GM12891 (cell line): ENCODE measurements at places on chromosomes 5 and 9.

DNA sequence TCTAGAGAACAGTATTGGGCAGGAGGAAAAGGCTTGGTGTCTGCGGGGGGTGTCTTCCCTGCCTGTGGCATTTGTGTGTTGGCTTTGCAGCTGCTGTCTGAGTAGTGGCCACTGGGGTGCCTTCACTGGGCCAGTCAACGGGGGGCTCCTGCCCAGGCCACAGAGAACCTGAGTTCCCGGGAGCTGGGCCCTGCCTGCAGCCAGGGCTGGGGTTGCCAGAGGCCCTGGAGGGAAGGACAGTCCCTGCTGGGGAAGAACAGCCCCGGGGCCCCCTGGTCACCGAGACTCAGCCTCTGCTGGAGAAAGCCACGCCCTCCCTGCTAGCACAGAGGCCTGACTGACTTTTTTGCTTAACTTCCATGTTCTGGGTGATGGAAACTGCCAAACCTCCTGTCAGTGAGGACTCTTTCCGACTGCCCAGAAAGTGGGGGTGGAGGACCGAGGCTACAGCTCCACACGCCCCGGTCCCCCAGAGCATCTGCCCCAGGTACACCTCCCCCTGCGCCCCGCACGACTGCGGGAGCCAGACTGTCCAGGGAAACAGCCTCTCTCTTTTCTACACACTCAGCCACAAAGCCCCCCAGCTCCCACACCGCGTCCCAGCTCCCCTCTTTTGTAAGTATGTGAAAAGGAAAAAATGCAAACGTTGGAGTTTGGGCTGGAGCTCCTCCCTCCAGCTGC is 133.4 kb downstream of the DAB2IP start:
- no peak for DNase-seq

DNA sequence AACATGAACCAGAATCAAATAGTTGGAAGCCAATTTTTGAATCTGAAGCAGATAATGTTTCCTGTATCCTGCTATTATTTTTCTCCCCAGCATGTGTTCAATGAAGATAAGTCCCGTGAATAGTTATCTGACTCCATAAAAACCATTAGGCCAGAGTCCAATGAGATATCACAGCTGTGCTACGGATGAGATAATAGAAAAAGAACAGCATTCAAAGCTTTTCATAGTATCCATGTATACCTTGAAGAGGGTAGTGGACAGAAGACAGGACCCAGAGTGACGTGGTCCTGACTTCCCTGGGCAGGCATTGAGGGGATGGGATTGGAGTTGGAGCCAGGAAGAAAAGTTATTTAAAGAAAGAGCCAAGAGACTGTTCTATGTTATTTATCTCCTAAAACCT is 50.7 kb upstream of the C6 start:
- no peak for DNase-seq

GRCh38 chr9:72772661-72773060 is 180.2 kb downstream of the ALDH1A1 start:
- DNase-seq = no peak

- DNase-seq = no peak
Observed at GRCh38 chr5:68682400-68683160, 411.2 kb upstream of the SLC30A5 start.

GRCh38 chr5:5209089-5209488 is 69.0 kb downstream of the ADAMTS16 start:
- DNase-seq = no peak

DNA sequence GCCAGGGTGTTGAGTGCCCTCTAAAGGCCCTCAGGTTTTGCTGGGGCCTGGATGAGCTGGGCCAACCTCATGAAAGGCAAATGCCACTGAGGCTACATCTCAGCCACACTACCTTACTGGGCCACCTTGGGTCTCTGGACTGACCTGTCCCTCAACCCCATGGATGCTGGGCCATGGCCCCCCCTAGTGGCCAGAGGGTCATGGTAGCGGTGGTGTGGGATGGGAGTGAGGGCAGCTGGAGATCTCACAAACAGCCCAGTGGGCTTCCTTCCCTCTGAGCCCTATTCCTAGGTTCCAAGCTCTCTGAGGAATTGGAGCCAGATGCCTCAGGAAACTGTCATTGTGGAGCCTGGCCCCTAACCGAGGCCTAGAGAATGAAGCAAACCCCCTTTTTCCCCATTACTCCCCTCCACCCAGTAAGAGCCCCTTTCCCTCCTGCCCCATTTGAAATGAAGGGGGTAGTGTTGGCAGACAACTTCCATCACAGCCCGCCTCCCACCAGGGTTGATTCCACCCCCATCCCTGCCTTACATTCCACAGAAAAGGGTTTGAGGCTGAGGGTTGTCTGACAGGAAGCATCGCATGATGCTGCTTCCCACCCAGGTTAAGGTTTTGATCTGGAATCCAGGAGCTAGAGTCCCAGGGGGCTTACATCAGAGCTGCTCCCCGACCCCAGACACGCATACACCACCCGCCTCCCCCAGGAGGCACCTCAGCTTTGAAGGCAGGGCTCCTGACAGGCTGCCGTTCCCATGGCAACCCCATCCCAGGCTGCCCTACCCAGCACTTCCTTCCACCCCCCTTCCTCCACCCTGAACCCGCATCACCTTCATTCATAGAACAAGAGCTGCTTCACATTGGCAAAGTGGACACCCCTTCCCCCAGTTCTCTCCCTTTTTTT is 63.9 kb downstream of the PCDH1 start:
- peak; percentile 53 for DNase-seq

- DNase-seq = no peak
Observed at GRCh38 chr5:57721226-57721625, 238.6 kb upstream of the ACTBL2 start.

- DNase-seq = no peak
Observed at GRCh38 chr5:81679885-81680284, 71.0 kb downstream of the SSBP2 start.

- DNase-seq = no peak
Observed at GRCh38 chr5:52961274-52961681, 27.9 kb upstream of the ITGA2 start.

GRCh38 chr5:34436761-34437501 is 219.2 kb upstream of the RAI14 start:
- DNase-seq = no peak

- DNase-seq = no peak
Observed at GRCh38 chr5:95925939-95926338, 35.7 kb downstream of the ELL2 start.

DNA sequence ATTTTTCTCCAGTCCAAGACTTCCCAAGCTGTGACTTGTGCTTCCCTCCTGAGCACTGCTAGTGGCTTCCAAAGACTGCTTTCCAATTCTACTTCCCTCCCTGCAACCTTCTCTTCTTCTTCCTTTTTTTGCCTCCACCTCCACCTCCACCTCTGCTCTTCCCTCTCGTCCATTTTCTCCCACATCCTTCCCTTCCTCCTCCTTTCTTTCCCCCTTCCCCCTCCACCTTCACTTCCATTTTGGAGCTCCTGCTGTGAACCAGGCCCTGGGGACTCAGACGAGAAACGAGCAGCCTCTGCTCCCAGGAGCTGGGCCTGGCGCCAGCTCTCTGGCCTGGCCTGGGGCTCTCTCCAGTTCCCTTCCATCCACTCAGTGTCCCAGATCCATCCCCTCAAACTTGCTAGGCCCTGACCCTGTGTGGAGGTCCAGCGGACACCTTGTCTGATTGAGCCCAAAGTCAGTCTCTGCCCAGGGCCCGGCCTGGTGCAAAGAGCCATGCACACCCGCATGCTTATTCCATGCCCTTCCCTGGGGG is 5.6 kb downstream of the GADD45G start:
- DNase-seq = no peak

DNA sequence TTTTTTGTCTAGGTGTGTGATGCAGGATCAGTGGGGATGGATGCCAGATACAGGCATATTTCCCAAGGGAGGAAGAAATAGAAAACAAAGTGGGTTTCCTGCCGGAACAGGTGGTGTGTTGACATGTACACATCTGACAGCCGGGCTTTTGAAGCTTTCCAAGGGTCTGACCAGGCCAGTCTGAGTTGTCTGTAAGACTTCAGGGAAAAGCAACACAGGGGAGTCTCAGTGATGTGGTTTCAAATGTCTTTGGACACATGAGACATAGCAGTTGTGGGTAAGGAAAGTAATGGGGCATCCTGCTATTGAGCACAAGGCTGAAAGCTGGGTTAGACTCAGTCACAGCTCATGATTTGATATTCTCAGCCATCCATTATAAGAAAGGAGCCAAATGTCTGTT is 274.9 kb downstream of the PIK3R1 start:
- no peak for DNase-seq

DNA sequence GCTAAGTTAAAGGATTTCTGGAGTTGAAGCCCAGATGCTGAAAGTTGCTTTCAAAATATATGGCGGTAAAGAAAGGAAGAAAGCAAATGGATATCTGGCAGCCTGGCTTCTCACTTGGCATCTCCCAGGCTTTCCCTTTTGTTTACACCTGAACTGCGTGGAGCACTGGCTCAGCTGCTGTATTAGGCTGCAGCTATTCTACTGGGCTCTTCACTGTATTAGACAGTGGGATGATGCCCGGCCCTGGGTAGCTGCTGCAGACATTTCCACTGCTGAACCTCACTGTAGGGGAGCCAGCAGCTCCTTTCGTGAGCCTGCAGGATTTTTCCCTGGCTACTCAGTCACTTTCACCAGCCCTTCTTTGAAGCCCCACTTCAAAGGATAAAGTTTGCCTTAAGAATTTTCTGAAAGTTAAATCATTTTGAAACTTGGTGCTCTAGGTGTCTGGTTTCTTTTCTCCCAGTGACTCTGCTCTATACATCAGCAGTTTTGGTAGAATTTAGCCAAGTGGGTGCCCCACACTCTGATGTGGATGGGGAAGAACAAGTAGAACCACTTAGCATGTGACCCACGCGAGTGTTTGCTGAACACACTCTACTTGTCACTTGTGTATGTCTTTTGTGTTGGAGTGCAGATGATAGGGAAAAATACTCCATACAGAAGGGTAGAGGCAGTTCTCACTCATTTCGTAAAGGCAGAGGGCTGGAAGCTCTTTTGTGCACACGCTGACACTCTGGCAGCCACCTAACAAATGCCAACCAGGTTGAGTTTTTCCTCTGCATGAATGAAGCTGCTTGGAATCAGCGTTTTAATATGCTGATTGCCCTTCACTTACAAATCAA is 49.9 kb downstream of the C9orf152 start:
- no peak for DNase-seq

DNA sequence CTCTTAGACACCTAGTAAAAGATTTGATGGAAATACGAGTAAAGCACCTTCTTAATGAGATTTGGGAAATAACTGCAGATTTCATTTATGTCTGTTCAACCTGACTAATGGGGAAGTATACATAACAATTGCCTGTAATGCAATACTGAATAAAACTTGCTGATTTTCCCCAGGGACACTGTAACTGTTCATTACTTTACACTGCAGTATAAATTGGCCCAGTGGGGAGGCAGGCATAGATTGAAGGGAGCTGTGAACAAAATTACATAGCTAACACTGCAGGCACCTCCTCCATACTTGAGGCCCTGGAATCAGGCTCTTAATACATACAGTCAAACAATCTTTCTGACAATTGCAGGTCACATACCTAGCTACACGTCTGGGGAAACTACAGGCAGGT is 216.2 kb downstream of the PTPRD start:
- no peak for DNase-seq

- no peak for DNase-seq
Observed at GRCh38 chr5:174589599-174589998, 134.8 kb upstream of the MSX2 start.

- DNase-seq = no peak
Observed at GRCh38 chr9:126504086-126504976, 109.4 kb upstream of the LMX1B start.

GRCh38 chr5:16550316-16550952 is 66.4 kb downstream of the RETREG1 start:
- DNase-seq = peak; percentile 36

DNA sequence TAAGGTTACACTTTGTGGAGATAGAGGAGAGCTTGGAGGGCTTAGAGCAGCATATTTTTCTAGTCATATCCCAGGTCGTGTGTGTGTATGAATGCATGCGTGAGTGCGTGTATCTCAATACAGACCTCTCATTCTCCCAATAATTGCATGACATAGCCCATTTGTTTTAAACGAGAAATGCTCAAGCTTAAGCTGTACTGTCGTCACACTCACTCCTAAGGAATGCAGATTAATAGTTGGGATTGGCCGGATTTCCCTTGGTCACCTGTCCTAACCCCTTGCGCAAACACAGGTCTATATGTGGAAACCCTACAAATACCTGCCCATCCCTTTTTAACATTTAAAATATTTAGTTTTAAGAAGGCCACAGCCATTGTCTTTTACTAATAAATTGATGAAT is 165.8 kb downstream of the SEMA5A start:
- no peak for DNase-seq

GRCh38 chr5:4116834-4117233 is 521.2 kb downstream of the IRX1 start:
- no peak for DNase-seq

GRCh38 chr9:133561976-133562554 is 27.6 kb downstream of the ADAMTSL2 start:
- DNase-seq = no peak

GRCh38 chr9:111529787-111530186 is 4.8 kb downstream of the ZNF483 start:
- no peak for DNase-seq
